ENCODE measurements at places on chromosomes 6 and 20.

GRCh38 chr6:117919775-117920729 lies 13.0 kb downstream of the SLC35F1 start:
- no peak for DNase-seq

DNA sequence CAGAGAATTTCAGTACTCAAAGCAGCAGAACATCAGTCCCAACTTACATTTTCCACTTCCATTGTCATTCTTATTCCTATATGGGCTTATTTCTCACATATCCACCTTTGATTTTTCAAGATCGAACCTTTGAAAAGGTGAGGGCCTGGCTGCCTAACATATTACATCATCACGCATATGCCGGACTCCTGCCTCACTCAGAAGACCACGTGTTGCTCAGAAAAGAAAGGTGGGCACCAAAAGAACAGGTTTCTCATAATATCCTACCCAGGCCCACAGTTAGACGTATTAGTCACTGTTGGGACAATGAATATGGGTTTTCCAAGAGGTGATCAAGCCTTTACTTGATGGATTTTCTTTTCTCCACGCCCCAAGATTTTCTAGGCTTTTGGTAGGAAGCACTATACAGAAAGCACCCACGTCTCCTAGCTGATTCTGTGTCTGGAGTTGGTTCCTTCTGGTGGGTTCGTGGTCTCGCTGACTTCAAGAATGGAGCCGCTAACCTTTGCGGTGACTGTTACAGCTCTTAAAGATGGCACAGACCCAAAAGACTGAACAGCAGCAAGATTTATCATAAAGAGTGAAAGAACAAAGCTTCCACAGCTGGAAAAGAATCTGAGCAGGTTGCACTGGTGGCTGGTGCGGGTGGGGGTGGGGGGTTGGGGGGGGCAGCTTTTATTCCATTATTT lies 168.9 kb downstream of the ATXN1 start:
- no peak for DNase-seq

DNA sequence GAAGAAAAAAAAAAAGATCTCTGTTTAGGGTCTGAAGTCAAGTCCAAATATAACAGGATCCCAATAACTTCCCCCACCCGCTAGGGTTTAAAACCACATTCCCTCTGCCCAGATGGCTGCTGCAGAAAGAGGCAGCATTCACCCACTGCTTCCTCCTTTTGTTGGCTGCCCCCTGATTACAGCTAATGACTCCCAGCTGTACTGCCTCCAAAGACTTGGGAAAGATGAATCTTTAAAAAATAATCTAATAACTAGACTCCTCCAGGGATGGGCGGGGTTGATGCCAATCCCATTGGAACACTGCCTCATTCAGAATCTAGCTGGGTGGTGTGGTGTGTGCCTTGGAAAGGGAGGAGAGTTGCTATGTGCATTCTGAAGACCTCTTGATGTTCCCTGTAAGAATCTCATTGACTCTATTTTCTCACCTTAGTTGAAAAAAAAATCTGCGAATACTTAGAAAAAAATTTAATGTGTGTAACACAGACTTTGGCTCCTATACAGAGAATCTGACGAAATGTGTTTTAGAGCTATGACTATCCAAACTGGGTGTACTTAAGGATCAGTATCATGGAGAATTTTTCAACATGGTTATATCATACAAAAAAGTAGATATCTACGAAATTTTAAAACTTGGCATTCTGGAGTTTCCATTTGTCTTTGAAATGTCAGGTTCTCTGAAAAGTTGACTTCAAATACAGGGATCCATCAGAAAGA lies 174.0 kb downstream of the RNF144B start:
- no peak for DNase-seq

DNA sequence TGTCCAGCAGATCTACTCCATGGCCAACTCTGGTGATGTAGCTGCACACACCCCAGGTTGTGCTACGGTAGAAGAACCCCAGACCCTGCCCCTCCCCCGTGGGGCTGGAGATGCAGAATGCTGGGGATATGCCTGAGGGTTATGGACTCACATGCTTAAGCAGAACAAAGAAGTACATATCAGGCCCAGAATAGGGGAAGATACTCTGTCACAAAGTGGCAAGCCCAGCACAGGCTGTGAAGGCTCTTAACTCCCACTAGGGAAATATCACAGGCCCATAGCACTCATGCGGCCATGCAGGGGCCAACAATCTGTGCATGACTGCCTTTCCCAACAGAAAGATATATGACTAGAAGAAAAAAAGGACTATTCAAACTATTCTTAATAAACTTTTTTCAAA lies 234.9 kb downstream of the KCNQ5 start:
- no peak for DNase-seq

- no peak for DNase-seq
These were observed 8.8 kb upstream of the HMGA1 start for GRCh38 chr6:34227761-34228421.

All from trophoblast cell (in vitro differentiated cells and primary cell).